ENCODE measurements at places on chromosomes 1 and 21.

DNA sequence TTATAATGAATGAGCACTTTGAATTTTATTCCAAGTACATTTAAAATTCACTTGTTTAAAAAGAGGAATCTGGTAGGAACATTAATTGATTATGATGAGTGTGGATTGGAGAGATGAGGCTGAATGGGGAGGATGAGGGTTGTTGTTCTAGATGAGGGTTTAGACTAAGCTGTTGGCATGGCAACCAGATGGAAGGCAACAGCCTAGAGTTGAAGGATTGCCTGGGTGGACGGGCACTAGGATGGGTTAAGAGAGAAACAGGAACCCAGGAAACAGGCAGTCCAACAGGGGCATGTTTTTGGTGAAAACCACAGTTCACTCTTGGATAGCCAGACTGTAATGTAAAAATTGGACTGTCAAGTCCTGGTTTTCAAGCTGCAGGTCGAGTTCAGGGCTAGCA lies 125.5 kb downstream of the CHRM3 start:
- DNase-seq = no peak

- no peak for DNase-seq
These were observed 20.9 kb downstream of the LHX4 start for GRCh38 chr1:180250883-180251509.

- DNase-seq = no peak
These were observed 37.2 kb downstream of the ZFYVE9 start for GRCh38 chr1:52179073-52179472.

DNA sequence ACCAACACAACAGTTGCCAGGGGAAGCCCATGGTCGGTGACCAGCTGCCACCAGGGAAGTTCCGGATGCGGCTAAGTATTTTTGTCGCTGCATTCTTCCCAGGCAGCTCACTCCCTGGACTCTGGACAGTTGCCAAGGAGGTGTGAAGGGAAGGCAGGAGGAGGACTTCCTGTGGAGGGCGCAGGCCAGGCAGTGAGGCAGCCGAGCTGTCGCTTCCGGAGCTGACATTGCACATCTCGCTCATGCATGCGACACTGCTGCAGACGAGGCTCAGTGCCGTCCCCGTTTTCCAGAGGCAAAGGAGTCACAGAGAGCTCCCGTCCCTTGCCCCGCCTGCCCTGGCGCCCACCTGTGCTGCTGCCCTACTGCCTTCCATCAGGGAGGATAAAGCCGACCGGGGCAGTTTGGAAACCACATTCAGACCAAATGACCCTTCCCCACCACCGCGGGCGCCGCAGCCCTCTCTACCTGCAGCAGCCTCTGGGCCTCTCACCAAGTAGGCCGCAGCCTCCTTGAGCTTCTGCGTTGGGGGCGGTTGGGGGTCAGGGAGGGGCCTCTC lies 81.4 kb downstream of the NENF start:
- DNase-seq = peak; percentile 98

DNA sequence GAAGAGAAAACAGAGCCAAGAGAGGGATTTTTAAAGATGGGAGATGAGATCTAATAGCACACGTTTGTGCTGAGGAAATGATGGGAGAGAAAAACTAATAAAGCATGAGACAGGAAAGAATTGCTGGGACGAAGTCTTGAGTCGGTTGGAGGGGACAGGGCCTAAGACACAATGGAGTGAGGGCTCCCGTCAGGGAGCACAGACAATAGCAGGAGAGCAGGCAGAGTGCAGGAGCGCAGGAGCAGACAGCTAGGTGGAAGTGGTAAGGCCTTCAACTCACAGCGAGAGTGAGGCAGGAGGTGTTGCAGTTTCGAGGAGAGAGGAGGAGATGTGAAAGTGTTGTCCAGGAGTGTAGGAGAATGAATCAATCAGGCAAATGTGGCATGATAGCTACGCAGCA lies 59.9 kb upstream of the SOX13 start:
- DNase-seq = no peak

DNA sequence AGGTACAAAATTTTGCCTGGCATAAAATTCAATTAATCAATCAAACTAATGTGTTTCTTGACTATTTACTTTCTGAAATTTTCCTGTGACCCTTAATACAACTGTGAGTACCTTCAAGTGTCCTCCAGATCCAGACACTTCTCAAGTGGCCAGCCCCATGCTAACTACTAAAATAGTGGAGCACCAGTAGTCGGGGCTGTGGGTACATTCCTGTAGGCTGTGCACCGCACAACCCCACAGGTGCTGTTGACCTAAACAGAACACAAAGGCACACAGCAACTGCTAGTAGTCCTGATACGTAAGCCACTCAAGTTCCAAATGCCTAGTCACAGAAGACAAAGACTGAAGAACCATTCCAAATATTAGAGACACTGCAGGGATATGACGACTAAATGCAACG lies 36.6 kb downstream of the TMEM50B start:
- DNase-seq = no peak

DNA sequence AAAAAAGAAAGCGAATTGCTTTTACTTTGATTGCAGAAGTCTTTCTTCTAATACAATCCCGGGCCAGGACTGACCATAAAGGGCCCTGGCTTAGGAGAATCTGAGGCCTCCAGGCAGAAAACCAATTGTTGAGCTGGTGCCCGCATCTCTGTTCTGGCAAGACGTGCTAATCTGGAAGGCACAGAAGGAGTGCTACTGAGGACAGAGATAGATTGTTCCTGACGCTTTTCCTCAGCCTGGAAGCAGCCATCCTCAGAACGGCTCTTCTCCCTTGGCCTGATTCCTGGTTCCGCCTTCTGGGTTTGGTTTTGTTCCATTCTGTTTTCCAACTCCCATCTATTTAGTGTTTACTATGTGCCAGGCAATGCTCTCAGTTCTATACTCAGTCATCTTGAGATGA lies 44.8 kb upstream of the SPOCD1 start:
- DNase-seq = no peak

GRCh38 chr1:229509576-229509975 lies 1.4 kb upstream of the NUP133 start:
- DNase-seq = peak; percentile 54

DNA sequence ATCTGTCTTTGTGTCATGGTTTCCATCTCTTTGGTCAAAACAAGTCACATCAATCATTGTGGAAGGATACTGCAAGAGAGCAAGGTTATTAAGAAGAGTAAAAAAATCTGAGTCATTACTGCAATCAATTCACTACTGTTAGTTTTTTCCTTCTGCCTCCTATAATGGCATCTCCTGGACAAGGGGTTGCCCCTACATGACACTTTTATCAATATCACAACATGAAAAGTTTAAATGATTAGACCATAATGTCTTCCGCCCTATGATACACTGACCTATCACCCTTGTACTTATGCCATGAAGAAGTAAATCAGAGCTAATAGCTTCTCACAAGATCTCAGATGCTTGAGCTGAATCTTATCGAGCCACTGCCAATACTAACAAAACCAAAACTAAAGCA lies 223.9 kb downstream of the KCNK2 start:
- no peak for DNase-seq

GRCh38 chr1:207958376-207959139 lies 47.6 kb upstream of the CD34 start:
- no peak for DNase-seq

- DNase-seq = no peak
These were observed 440 bp downstream of the PIGP start for GRCh38 chr21:37072274-37072987.

DNA sequence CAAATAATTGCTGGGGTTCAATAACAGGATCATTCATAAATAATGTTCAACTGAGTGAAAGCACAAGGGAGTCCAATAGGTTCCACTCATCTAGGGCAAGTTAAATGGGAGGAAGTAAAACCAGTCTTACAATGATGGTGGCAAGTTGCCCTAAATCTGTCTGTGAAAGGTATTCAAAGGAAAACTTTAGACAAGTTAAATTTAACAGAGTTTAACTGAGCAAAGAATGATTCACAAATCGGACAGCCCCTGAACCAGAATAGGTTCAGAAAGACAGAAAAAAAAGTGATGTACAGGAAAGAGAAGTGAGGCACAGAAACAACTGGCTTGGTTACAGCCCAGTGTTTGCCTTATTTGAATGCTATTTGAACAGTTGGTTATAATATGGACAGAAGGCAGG lies 183.5 kb upstream of the ADGRL4 start:
- no peak for DNase-seq

- no peak for DNase-seq
These were observed 6.4 kb downstream of the BCAR3 start for GRCh38 chr1:93675271-93675670.

GRCh38 chr1:109248797-109249629 lies at the start of gene CELSR2:
Gene CELSR2, plus strand, starts transcription at chr1:109249539. Its CDS starts 541 bp downstream, at chr1:109250080.
- peak; percentile 20 for DNase-seq

GRCh38 chr1:118788463-118788862 lies 199.7 kb downstream of the TBX15 start:
- DNase-seq = peak; percentile 98

- no peak for DNase-seq
These were observed 368.2 kb downstream of the CAMTA1 start for GRCh38 chr1:7153464-7153863.

DNA sequence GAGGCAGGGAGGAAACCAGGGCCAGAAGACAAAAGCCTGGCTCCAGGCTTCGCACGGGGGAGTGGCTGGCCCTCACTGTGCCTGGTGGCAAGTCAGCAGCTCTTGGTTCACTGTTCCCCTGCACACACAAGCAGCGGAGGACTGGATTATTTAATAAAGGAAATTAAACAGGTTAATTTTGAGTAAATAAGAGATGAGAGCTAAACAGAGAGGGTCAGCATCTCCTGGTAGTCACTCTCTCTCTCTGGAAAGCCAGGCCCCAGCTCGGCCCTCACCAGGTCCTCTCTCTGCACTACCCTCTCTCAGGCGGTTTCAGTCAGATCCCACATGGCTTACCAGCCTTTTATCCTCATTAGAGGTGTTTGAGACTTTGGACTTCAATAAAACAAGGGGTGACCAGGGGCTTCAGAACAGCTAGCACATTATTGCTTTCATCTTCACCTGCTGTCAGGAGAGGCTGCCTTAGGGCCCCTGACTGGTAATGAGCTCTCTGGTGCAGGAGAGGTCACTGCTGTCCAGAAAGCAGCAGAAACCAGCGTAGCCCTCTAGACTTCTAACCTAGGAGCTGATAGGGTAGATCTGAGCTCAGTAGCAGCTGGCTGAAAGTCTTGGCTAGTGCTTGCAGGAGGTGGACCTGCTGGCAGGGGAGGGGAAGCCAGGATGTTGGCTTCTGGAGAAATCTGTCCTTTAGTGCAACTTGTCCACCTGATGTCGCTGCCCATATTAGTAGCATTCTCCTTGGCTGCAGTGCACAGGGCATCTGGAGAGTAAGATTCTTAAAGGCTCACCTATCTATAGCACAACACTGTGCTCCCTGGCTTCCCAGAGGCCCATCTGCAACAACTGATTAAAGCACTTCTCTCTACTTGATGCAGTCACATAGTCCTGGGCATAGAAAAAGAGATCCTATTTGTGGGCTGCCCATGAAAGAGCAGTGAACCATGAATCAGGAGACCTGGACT lies 45.9 kb downstream of the SYT6 start:
- DNase-seq = no peak

- DNase-seq = no peak
These were observed 13.5 kb downstream of the RUNX1 start for GRCh38 chr21:35035581-35035980.

GRCh38 chr1:67687649-67688048 lies 2.6 kb downstream of the GADD45A start:
- DNase-seq = peak; percentile 90

GRCh38 chr1:38524025-38524641 lies 335.4 kb downstream of the RRAGC start:
- no peak for DNase-seq

DNA sequence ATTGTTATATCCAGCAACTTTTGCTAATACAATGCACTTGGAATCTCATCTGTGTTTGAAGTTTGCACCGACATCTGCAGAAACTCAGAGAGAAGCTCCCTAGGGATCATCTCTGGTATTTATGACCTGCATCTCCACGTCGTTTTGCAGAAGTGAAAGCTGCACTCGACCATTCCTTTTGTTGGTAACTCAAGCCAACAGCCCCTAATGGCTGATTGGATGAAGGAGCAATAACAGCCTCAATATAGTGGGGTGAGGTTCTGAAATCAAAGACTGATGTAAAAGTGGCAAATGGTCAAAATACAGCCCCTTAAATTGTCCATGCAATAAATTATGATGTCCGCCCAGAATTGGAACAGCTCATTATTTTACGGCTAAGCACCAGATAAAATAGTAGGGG lies 344.2 kb upstream of the KAZN start:
- DNase-seq = no peak

DNA sequence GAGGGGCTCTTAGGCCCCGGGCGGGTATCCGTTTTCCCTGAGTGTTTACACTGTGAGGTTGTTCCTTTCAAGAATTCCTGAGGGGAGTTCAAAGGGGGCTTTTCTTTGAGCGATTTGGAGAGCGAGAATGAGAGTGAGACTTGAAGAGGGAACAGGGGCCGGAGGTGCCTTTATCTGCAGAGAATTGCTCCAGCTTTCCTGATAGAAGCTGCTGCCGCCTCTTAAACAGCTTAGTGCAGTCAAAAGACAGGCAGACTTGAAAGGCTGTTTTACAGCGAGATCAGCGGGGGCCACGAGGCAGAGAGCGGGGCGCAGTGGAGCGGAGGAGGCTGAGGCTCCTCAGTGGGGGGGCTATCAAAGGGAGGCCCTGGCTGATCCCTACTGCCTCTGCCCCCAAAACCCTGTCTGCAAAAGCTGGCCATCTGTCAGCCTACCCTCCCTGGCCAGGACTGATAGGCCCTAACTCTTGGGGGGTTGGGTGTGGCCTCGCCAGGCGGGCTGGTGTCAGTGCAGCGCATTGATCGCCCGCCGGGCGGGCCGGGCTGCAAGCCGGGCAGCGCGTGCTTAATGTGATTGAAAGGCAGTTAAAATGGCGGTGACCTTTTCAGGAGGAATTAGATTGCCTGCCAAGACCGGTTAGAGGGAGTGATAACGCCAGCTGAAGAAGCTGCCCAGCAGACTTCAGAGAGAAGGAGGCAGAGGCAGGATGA lies 36.4 kb downstream of the TMEM53 start:
- DNase-seq = no peak

DNA sequence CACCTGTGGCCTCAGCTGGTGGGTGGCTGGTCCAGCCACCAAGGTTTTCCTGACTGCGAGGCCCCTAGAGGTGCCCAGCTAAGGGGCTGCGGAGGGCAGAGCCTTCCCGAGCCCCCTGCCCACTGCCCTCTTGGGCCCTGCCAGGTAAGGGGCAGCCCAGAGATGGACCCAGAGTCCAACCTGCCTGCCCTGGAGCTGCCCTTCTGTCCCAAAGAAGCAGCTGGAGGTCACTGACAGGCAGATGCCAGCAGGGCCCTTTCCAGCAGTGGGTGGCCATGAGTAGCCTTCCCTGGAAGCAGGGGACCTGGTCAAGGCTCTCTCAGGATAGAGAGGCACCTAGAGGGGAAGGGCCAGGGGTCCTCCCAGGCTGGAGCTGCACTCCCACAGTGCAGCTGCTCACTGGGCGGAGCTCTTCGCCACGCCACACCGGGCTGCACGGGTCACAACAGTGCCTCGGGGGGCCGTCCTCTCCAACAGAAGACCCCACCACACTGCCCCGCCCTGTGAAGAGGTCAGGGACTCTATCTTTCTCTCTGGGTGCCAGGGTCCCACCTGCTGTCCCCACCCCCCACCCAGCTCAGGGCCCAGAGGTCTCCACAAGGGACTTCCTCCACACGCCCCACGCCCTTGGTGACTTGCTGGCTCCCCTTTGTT lies 10.9 kb upstream of the GNB1 start:
- no peak for DNase-seq
